Stimulated activated CD8-positive, alpha-beta memory T cell treated with anti-CD3 and anti-CD28 coated beads, Interleukin-15, amount 100 ng/mL, for 48 hours (primary cell): ENCODE measurements at places on chromosomes 3 and 15.

DNA sequence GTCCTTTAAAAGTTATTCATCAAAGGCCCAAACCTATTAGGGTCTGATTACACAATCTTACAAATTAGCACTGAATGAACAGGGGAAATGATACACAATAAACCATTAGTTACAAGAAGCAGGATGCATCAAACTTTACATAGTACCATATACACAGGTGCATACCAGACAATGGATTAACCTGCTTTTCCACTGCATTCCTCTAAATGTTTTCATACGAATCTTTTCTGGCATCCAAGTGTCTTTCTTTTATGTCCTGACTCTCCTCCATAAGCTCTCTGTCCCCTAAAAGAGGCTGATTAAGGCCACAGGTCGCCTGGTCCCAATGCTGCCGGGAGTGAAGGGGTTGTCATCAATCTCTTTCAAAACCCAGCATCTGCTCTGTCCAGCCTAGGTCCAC, 11.4 kb downstream of the FBN1 start:
- DNase-seq = no peak

DNA sequence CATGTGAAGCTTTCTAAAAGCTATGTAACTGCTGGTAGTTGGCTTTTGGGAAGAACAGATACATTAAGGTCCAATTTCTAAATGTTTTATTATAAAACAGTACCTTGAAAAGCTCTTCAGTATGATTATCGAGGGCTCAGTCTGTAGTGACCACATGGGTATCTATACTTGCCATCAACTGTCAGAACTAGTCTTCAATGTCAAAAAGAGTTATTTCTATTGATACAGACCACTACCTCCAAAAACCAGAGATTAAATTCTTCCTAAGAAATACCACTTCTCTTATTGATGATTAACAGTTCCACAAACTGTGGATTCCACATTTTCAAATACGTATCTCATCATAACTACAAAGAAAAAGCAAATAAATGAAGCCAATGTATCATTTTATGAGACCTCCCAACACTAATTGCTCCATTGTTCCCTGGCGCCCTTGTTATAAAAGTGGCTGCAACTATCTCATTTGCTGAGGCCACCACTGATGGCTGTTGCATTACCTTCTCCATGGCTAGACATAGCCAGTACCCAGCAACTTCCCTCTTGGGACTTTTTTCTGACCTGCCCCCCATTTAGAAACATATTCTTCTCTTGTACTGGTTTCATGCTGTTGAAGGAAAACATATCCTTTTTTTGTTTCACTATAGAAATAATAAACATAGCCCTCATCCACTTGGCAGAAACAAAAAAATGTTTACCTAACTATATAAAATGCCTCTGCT, 33.9 kb upstream of the MBNL1 start:
- no peak for DNase-seq

DNA sequence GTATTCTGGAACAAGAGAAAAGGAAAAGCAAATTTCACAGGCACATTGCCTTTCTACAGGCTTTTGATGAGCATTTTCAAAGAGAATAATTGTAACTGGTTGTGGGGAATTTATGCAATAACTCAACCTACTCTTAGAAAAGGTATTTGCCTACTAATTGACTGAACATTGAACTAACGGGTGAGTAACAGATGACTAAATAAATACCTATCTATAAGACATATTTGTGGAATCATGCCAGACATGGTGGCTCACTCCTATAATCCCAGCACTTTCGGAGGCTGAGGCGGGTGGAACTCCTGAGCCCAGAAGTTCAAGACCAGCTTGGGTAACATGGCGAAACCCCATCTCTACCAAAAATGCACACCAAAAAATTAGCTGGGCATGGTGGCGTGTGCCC, 367.7 kb downstream of the CGGBP1 start:
- DNase-seq = no peak

DNA sequence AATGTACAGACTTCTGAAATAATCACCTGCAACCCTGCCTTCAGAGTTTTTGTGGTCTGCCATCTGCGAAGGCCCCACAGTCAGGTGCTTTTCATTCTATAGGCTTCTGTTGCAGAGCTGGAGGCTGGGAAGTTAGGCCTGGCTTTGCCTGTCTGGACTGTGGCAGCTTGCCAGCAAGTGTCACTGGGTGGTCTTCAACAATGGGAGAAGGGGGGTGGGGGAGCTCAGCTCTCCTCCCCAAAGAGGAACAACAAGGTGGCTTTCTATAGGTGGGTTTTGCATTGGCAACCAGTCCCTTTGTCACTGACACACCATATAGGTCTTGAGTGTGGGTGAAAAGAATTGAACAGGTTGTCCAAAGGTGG, 7.3 kb downstream of the BOC start:
- DNase-seq = no peak

DNA sequence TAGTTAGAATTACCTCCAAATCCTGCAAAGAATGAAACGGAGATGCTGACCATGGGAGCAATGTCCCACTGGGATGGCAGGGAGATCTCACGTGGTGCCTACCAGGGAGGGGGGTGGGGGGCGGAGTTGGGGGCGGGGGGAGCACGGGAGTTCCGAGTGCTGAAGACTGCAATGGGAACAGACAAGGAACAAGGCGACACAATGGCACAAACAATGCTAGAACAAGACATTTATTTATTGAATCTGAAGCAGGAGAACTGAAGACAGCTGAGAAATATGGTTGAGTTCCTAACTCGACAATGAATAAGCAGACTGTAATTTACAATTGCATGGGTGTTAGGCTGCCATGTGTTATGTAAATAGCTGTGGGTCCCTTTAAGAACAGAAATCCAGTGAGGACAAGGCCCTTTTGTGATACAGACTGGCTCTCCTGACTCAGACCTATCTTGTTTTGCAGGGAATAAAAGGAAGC, 91.2 kb downstream of the AQP9 start:
- no peak for DNase-seq

DNA sequence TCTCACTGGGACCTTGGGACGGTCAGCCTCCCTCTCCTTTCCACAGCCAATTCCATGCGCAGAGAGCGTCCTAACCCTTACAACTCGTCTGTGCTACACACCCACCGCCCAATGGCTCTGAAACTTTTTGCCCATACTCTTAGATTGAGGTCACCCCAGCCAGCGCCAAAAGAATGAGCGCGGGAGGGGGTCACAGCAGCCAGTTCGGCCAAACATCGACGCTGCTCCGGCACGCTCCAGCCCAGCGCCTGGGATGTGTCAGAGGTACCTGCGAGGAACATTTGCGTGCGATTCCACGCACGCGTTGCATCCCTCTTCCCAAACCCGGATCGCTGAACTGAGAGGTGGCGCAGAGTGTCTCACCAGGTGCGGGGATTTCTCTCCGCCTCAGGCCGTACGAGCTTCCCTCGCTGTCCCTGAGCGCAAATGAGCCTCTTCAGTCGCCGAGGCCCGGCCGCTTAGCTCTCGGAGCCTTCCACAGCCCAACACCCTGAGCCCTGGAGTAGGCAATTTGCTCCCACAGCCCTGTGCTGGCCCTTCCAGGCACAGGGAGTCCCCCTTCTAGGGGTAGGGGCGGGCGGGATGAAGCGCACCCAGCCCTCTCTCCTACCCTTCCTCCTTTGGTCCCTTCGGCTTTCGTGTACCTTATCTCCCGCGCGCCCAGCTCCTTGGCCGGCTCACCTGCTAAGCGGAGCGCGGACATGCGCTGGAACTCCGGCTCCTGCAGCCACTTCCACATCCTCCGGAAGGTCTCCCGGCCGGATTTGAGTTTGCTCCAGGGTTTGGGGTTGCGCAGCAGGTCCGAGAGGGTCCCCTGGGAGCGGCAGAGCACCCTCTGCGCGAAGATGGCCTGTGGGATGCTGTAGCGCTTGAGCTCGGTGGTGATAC, 1.8 kb downstream of the ONECUT1 start:
- DNase-seq = no peak

- DNase-seq = no peak
These were observed 92.1 kb upstream of the PLAAT1 start for GRCh38 chr3:193148688-193149473.
